ENCODE measurements at places on chromosomes 1 and 21.

- no peak for DNase-seq
Measured at GRCh38 chr1:59738591-59739015, 76.1 kb upstream of the HOOK1 start.

DNA sequence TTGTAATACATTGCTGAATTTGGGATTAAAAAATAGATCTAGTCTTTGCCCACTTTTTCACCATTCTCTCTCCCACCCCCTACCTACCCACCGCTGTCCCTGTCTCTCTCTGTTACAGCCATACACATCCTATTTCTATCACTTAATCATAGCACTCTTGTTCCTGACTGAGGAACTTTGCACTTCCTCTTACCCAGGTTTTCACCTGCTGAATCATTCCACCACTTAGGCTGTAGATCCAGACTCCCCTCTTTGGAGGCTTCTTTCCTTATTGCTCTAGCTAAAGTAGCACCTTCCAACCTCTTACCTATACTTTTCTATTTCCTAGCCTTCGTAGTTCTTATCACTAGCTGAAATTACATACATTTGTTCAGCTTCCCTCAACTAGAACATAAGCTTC is 59.6 kb downstream of the ATP6V1G3 start:
- no peak for DNase-seq

DNA sequence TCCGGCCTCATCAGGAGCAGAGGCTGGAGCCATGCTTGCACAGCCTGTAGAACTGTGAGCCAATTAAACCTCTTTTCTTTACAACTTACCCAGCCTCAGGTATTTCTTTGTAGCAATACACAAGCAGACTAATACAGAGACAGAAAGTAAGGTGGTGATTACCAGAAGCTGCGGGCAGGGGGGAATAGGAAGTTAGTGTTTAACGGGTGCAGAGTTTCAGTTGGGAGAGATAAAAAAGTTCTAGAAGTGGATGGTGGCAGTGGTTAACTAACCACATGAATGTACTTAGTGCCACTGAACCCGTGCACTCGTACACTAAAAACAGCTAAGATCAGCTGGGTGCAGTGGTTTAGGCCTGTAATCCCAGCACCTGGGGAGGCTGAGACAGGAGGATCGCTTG is 80.4 kb upstream of the TARDBP start:
- no peak for DNase-seq

DNA sequence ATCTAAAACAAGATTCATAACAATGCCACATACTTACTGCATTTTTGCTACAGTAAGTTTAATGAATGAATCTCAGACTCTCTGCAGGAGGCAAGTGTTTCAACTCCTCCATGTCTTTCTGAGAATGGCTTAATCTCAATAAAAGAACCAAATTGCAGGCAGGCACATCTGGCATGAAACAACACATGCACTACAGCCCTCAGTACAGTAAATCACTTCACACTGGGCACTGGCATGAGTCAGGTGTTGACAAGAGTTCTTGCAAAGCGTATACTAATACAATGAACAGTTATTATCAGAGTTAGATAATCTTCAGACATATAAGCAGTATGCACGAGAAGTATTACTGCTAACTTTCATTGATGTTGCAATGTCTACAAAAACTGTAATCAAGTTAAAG is 1386.8 kb downstream of the MRPL39 start:
- no peak for DNase-seq

GRCh38 chr1:111821121-111821745 is 65.5 kb downstream of the DDX20 start:
- DNase-seq, result no peak

- no peak for DNase-seq
Measured at GRCh38 chr1:107954126-107954525, 10.9 kb downstream of the VAV3 start.

GRCh38 chr1:181647314-181648035 is 164.2 kb downstream of the CACNA1E start:
- no peak for DNase-seq

GRCh38 chr1:205947024-205947423 is 3.8 kb upstream of the SLC26A9 start:
- DNase-seq, result no peak

DNA sequence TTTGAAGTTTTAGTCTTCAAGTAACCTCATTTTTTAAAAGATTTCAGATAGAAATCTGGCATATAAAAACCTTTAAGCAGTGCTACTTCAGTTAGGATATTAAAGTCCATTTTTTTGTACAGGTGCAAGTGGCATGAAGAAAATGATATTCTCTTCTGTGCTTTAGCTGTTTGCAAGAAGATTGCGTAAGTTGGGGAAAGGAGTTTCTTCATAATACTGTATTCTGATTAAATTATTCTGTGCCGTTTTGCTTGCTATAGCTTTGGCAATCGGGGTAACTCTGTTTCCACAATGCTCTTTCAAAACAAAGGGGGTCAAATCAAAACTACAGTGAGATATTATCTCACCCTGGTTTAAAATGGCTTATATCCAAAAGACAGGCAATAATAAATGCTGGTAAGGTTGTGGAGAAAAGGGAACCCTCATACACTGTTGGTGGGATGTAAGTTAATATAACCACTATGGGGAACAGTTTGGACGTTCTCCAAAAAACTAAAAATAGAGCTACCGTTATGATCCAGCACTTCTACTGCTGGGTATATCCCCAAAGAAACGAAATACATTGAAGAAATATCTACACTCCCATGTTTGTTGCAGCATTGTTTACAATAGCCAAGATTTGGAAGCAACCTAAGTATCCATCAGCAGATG is 27.1 kb downstream of the MAEL start:
- DNase-seq, result no peak

DNA sequence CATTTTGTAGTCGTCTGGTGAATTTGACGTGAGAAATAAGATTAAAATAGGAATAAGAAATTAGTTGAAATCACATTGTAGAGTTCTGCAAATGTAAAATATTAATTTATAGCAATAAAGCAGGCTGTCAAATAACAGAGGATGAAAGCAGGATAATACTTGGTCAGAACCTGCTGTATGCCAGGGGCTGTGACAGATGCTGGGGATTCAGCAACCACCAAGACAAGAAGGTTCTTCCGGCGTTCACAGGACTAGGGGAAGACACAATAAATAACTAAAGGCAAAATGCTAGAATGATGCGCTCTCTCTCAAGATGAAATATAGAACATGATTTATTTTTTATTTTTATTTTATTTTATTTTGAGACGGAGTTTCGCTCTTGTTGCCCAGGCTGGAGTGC is 6.8 kb upstream of the PARK7 start:
- DNase-seq, result no peak

GRCh38 chr1:180567654-180568053 is 8.9 kb downstream of the OVAAL start:
- DNase-seq, result no peak

- no peak for DNase-seq
Measured at GRCh38 chr1:29774355-29774754, 538.0 kb downstream of the PTPRU start.

- no peak for DNase-seq
Measured at GRCh38 chr1:60535713-60536112, 462.1 kb upstream of the C1orf87 start.
